ENCODE measurements at places on chromosomes 1 and 21. TPM values are rescaled to one million over a fixed set of nuclear protein-coding genes. Genes with fewer than 3 reads are reported as not detected.

- no peak for DNase-seq
Observed at GRCh38 chr1:117573386-117574023, 32.3 kb upstream of the TENT5C start.

ITPKB gene
- polyA plus RNA-seq: 24.6 TPM

- no peak for DNase-seq
Observed at GRCh38 chr1:152861374-152861773, 1.6 kb downstream of the LCE7A start.

- DNase-seq: no peak
Observed at GRCh38 chr1:192879406-192879805, 70.6 kb downstream of the RGS2 start.

- no peak for DNase-seq
Observed at GRCh38 chr1:41677620-41678019, 193.1 kb upstream of the EDN2 start.

TMEM82 gene
- polyA plus RNA-seq: 3.0 TPM

DNA sequence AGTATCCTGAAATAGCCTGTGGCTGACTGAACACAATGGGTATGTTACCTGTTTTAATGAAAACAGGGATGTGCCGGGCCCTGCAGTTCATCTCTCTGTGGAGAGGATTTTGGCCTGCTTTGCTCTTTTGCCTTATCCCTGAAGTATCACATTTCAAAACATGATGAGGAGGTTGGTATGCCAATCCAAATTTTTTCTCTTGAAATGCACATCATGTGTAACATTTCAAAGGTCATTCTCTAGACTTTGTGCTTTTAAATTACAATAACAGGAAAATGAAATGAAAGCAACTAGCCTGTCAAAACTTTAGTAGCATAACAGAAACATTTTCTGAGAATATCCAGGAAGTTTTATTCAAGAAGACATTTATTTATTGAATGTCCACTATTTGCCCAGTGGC lies 118.9 kb downstream of the SLC44A5 start:
- no peak for DNase-seq

SPOCD1 gene
- polyA plus RNA-seq: 0.22 TPM

- no peak for DNase-seq
Observed at GRCh38 chr1:12081648-12082396, 18.7 kb downstream of the TNFRSF8 start.

DNA sequence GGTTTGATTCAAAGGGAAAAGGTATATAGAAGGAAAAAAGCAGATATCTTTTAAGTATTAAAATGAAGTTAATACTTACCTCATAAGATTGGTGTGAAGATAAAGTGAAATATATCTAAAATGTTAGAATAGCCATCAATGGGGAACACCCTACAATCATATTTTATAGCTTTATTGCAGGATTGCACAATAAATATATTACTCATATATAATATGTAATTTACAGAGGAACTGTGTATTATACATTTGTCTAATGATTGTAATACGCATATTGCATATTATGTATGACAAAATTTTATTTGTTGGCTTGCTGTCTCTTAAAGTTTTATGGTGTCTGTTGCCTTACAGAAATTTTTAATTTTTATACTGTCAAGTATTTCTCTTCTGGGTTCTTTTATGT lies 47.8 kb downstream of the UCHL5 start:
- no peak for DNase-seq
